ENCODE measurements at places on chromosomes 4 and X.
A peak's percentile ranks its signal among the peaks of the same experiment; 100 is the strongest.

DNA sequence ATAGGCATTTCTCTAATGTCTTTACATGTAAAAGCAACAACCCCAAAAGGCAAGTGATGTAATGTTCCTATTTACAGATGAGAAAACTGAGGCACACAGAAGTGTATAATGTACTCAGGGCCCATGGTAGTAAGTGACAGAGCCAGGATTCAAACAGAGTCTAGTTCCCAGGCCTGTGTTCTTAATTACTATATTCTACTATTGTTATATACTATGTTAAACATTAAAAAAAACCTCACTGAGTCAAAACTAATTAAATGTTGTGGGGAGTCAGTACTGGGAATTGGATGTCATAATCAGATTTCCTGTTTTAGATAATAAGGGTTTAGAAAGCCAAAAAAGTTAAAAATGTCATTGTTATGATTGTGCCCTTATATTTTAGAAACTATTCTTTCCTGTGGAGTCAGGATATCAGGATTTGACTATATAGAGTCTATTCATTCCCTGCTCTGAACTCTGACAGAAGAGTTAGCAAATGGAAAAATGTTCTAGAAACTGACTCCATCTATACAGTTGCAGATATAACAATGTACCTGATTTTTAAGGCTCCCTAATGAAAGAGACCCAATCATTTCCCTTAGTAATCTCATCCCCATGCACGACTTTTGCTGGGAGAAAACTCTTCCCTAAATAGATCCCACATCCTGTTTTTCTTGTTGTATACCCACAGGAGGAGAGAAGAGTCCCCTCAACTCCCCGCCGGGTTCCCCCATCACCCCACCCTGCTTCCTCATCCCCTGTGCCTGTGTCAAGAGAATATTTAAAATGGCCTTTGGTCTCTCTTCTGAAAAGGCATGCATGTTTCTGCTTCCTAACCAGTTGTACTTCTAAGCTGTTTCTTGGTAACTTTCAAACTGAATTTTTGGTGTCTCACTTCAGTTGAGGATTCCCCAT is 69.7 kb downstream of the REELD1 start:
- DNase-seq, result no peak

- DNase-seq, result no peak
Observed at GRCh38 chrX:13069771-13070416, 25.5 kb upstream of the FAM9C start.

DNA sequence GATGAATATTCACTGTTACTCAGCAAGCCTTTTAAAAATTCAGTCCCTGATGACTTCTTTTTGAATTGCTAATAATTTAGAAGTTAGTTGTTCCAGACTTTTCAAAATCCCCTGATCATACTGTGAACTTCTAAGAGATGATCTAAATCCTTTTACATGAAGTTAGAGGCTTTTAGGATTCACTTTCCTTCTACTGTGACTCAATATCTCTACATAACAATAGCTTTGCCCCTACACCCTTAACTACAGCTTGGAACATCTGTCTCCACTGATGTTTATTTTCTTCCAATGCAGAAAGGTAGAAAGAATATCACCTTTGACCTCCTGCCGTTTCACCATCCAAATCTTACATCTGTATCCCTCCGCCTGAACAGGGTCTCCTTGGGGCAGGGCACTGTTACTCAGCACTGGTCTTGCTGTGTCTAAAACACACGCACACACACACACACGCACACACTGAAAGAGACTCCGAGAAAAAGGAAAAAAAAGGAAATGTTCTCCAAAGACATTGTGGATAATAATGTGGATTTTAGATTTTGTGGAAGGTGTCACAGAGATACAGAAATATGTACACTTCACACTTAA is 111.6 kb upstream of the GPRIN3 start:
- no peak for DNase-seq

DNA sequence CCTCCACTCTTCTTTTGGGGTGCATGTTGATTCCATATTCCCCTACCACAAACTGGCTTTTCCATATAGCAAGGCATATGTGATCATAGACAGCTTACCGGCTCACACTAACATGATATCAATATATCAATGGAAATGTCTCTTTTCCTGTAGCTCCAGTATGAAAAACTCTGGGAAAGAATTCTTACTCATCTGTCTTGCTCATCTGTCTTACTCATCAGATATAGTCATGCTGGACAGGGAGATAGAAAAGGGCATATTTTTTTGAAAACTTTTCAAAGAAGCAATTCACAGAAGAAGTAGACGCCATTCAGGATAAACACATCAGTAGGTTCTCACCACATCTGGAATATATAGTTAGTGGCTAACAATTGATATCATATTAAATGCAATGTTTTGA is 794.7 kb downstream of the RAB28 start:
- DNase-seq, result no peak

DNA sequence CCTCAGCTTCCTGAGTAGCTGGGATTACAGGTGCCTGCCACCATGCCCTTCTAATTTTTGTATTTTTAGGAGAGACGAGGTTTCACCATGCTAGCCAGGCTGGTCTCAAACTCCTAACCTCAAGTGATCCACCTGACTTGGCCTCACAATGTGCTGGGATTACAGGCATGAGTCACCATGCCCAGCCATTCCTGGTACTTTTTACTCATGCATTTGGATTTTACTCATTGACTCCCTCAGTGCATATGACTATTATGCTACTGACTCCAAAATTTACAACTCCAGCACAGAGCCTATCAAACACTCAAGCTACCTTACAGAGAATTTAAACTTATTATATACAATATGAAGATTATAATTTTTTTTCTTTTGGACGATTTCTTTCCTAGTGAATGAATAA is 199.9 kb downstream of the CXXC4 start:
- DNase-seq, result no peak

DNA sequence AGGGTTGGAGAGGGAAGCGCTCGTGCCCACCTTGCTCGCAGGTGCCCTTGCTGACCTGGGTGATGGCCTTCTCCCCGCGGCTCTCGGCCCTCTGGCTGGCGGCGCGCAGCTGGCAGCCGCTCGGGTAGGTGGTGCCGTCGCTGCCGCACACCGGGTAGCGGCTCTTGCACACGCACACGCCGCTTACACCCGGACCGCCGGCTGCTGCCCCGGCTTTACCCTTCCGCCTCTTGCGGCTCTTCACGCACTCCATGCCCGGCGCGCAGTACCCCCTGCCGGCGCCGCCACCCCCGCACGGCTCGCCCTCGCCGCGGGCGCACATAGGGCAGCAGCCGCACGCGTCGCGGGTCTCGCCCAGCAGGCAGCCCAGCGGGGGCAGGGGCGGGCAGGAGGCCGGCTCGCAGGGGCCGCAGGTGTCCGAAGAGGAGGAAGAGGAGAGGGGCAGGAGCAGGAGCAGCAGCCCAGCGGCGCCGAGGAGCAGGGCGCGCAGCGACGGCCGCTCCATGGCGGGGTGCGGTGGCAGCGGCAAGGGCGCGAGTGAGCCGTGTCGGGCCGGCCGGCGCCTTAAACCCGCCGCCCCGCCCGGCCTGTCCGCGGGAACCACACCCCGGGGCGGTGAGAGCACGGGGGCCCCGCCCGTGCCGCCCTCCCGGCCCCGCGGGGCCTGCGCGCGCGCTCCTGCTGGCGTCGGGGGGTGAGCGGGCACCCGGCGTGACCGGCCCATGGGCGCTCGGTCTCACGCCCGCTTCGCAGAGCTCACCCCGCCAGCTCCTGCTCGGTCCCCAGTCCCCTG is at the start of gene IGFBP7:
Gene IGFBP7 (minus strand): TSS at position 539 of the 793 bp plus-strand sequence. CDS start 34 bp downstream, at position 505.
- peak; percentile 73 for DNase-seq

DNA sequence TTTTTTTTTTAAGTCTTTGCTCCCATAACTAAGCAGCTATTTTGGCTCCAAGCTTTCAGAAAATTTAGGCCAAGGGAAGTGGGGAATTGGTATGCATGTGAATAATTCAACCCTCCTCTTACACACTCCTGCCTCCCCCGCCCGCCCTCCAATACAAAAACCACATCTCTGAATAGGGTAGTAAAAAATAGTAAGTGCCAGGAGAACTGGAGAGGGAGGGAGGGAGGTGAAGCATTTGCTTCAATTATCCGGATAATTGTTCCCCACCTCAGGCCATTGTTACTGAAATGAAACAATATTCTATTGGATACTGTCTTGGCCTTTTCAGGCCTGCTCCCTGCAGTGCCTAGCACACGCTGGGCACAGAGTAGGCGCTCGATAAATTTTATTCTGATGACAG is 5.5 kb upstream of the GSX2 start:
- no peak for DNase-seq

DNA sequence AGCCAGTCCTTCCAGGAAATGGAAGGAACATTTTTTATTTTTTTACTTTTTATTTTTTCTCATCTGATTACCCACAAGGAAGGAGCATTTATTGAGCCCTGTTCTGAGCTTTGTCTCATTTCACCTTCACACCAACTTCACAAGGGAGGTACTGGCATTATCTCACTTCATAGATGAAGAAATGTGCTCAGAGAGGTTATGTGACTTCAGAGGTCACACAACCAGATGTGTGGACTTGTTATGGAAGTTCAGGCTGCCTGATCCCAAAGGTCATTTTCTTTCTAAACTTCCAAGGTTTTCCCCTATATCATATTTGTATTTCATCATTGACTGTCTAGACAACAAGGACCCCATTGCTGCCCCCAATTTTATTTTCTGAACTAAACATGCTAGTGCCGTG is 160.3 kb downstream of the DCLK2 start:
- DNase-seq, result no peak

- DNase-seq, result no peak
Observed at GRCh38 chrX:97639526-97639925, 755.8 kb downstream of the RPA4 start.

GRCh38 chr4:30653291-30653690 is 66.9 kb upstream of the PCDH7 start:
- DNase-seq, result no peak

DNA sequence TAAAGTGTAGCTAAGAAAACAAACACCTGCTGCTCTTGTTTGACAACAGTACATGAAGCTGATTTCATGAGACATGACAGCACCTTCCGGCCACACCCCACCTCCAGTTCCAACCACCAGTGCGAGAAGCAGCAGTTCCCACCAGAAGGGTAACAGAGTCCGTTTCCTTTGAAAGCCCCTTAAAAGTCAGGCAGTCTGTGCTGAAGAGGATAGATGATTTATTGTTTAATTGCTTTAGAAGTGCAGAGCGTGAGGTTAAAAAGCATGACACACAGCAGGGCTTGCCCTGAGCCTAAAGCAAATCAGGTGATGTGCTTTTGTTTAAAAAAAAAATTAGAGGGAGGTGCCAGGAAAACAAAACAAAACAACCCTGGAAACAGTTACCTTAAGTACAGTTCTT is 82.6 kb downstream of the HADH start:
- DNase-seq, result peak; percentile 13

GRCh38 chrX:19867411-19867732 is 20.0 kb downstream of the SH3KBP1 start:
- DNase-seq, result no peak

DNA sequence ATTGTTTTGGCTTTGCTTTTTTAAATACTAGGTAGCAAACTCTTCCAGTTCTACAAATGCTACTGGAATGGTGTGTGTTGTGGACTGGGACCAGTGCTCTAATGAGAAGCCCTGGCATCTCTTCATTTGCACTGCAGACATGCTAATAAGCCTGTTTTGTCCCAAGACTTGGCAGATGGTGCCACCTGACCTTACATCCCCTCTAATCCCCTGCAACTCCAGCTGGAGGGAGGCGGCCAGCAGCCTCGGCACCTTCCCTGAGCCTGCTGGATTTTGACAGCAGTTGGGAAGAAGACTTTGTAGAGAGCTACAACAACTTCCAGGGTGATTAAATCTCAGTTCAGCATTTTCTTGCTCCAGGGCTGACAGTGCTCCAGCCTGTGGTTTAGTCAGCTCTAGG is 200.0 kb downstream of the DCLK2 start:
- no peak for DNase-seq

GRCh38 chr4:38132107-38132673 is 172.0 kb downstream of the PTTG2 start:
- no peak for DNase-seq

- no peak for DNase-seq
Observed at GRCh38 chr4:123597586-123597985, 201.0 kb downstream of the SPRY1 start.

DNA sequence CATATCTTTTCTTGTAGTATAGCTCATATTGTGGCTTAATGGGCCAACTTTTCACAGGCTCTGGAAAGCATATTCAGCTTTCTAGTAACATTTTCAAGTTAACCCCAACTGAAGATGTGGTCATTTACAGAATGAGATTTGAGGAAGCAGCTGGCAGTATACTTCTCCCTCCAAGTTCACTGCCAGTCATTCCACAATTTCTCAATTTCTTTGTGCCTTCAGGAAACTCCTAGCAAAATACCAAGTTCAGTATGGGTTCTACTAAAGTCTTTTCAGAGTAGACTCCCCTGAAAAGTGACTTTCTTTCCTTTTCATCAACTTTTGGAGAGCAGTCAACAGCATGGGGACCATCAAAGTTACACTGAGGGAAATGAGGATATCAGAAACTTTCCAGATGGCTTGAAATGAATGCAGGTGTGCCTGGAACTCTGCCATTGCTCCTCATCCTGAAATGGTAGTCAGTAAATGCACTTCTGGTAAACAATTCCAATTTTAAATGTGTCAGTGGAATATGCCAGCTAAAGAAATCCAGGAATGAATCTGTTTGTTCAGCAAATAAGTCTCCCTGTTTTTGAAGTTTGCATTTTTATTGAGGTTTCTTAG is 81.5 kb upstream of the TEX13D start:
- no peak for DNase-seq

- DNase-seq, result no peak
Observed at GRCh38 chr4:167136270-167136669, 98.0 kb downstream of the SPOCK3 start.

DNA sequence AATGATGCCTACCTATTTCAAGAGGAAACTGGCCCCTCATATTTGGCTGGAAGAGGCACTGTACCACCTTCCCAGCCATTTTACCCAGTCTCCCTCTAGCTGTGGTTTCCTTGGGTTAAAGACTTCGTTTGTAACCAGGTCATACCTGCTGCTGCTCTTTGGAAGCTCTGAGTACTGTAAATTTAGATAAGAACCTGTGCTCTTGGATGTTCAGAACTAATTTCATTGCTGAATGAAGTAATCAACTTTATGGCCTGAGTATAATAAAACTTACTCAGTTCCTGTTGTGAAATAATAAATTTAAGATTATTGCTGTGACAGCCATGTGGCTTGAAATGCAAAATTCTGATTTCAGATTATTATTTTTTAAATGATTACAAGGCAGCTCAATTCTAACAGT is 12.2 kb downstream of the MTTP start:
- no peak for DNase-seq
